Type B pancreatic cell (in vitro differentiated cells): ENCODE measurements at places on chromosomes 12 and 14.

DNA sequence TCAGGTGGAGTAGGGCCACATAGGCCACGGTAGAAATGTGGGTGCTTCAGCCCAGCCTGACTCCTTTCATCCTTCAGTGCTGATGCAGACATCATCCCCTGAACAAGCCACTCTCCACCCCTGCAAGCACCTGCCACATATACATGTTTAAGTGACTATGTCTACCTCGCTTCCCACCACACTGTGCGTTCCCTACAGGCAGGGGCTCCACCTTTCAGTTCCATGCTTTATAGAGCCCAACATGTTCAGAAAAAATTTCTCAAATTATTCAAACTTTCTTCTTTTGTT is 11.6 kb downstream of the SLC7A7 start:
- no peak for DNase-seq

DNA sequence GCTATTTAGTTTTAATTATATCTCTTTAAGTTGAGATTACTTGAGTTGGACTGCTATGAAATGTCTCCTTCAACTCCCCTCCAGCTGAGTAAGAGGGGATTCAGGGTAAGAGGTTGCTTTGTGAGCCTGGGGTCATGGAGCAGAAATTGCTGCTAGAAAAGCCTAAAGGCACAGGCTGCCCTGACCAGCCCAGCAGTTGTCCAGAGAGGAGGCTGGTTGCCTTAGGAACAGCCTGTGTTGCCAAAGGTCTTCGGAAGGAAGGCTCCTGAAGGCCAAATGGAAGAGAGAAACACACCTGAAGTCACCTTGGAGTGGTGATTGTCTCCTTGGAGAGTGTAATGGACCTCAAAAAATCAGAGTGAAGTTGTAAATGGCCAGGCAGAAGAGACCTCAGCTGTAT is 235.5 kb upstream of the PDE3A start:
- DNase-seq = no peak

DNA sequence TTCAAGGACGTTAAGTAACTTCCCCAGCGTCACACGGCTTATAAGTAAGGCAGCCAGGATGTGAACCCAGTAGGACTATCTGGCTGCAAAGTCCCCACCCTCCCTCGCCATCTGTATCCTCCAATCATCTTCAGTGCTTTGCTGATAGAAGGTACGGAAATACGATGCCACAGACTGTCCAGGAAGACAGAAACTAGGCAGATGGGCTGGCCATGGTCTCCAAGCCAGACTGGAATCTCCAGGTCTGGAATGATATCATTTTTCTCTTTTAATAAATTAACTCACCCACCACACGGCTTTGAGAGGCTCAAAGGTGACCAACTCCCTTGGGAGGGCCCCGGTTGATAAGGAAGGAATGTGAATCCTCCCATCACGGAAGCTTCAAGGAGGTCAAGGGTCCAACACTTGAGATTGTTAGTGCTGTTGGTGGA is 16.3 kb upstream of the BDKRB1 start:
- DNase-seq = no peak

- DNase-seq = no peak
Measured at GRCh38 chr14:104678901-104679705, 10.3 kb upstream of the INF2 start.

DNA sequence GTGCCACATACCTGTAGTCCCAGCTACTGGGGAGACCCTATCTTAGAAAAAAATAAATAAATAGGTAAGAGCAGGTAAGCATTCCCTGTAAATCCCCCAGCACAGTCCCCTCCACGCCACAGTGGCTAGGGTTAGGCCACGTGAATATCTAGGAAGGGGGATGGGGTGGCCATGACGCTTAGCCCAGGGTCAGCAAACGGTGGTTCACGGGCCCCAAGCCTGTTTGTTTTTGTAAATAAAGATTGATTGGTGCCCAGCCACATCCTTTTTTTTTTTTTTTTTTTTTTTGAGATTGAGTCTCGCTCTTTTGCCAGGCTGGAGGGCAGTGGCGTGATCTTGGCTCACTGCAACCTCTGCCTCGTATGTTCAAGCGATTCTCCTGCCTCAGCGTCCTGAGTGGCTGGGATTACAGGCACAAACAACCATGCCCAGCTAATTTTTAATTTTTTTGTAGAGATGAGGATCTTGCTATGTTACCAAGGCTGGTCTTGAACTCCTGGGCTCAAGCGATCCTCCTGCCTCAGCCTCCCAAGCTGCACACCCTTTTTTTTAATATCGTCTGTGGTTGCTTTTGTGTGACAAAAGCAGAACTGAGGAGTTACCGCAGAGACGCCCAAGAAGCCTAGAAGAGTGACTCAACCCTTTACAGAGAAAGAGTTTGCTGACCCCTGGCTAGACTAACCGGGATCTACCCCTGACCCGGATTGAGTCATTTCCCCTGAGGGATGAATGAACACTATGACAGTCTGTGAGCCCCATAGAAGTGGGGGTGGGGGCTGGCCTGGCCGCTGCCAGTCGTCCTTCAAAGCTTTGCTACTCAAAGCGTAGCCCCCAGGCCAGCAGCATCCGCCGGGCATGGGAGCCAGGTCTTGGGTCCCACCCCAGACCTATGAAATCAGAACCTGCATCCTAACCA is 113.7 kb upstream of the NCOR2 start:
- no peak for DNase-seq

- DNase-seq = no peak
Measured at GRCh38 chr12:65868133-65868705, 43.9 kb downstream of the HMGA2 start.

GRCh38 chr14:44820230-44820964 is 141.3 kb downstream of the KLHL28 start:
- DNase-seq = no peak

DNA sequence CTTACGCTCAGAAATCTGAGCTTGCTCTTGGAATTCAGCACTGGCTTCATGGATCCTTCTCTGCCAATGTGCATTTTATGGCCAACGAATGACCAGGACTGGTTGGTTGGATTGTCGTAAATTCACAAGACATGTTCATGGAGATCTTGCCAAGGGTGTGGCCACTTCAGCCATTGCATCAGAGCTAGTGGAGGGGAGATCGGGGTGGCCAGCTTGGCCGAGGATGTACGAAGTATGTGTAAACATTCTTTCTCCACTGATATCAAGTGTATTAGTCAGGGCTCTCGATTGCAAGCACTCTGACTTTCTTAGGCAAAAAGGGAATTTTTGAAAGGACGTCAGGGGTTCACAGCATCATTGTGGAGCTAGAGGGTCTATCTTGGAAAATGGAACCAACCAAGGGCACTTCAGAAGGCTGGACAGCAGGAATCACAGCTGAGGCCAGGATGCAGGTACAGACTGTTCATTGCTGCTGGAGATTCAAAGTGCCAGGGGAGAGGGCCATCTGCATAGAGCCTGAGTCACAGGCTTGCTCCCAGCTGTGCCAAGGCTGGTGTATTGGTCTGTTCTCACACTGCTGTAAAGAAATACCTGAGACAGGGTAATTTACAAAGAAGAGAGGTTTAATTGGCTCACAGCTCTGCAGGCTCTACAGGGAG is 32.9 kb upstream of the ADGRD1 start:
- DNase-seq = no peak

GRCh38 chr12:124007826-124008570 is 35.0 kb downstream of the ZNF664 start:
- DNase-seq = no peak

GRCh38 chr12:89340861-89341260 is 11.4 kb downstream of the DUSP6 start:
- DNase-seq = no peak

- DNase-seq = no peak
Measured at GRCh38 chr12:1355396-1355795, 239.0 kb downstream of the FBXL14 start.

DNA sequence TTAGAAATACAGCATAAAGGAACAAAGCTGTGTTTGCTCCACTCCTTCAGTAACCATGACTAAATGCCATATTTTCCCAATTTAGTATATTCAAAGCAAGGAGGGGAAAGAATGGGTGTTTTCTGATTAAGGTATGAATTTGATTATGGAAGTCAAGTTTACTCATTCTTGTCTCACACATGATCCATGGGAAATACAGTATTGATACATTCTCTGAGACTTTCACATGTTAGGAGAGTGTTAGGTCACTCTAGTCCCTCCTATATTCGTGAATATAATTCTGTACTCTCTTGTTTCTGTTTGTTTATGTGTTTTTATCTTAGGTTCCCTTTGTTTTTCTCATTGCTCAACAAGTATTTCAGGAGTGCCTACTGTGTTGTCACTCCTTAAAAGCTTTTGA is 42.4 kb downstream of the TTLL5 start:
- DNase-seq = no peak

DNA sequence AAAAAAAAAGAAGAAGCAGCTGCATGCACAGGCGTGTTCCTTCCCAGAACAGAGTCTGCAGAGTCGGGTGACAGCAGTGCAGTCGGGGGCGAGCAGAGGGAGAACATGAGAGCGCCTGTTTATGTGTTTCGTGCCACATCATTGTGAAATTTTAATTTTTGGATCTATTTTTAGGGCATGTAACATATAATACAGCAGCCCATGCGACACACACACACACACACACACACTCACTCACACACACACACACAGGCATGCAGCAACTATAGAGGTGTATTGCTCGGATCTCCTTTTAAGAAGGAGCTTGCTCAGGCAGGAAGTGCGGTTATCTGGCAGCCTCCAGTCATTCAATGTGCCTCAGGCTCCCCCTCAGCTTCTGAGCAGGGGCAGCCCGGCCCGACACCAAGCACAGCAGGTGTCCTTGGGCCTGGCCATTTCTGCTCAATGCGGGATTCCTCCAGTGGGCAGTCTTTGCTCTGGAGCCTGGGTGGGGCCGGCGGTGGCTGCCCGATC is 71.8 kb downstream of the ZNF664 start:
- DNase-seq = no peak

DNA sequence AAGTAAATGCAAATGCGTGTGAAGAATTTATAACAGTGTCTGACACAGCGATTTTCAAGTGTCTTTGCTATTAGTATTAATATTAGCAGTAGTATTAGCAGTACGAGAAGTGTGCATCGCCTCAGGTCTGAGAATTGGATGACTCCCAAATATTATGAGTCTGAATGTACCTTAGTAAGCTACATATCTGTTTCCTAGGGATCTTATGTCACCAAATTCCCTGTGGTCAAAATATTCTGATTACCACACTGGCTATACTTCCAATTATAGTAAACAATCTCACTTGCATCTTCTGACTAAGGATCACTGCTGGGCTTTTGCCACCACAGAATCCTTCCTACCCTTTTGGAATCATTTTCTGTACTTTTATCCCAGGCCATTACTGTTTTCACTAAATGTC is 396.0 kb upstream of the MIS18BP1 start:
- DNase-seq = no peak

- DNase-seq = no peak
Measured at GRCh38 chr14:71415404-71415690, 508.1 kb downstream of the PCNX1 start.

- no peak for DNase-seq
Measured at GRCh38 chr12:48388460-48388859, 37.7 kb upstream of the ZNF641 start.

- no peak for DNase-seq
Measured at GRCh38 chr12:104448451-104448850, 8.3 kb upstream of the CHST11 start.

DNA sequence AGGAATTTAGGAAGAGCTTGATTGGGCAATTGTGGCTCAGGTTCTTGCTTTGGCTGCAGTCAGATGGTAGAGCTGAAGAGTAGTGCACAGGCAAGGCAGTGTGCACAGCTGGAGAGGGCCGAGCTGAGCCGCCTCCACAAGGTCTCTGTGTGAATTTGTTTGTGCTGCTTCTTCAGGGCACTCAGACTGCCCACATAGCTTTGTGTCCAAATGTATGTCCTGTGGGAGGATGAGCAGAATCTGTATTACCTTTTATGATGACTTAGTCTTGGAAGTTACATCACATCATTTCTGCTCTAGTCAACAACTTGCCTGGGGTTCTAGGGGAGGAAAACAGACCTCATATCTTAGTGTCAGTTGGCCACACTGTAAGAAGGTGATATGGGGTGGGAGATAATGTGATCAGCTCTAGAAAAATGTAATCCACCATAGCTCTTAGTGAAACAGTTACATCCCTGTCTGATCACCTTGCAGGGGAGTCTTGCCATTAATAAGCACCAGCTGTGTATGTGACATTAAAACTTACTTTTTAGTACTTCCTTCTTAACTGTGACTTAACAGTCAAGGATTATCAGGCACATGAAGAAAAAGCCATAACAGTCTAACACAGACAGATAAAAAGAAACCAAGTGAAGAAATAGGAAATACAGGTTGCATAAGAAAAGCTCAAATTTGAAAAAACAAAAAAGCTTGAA is 53.4 kb downstream of the RCOR1 start:
- no peak for DNase-seq

DNA sequence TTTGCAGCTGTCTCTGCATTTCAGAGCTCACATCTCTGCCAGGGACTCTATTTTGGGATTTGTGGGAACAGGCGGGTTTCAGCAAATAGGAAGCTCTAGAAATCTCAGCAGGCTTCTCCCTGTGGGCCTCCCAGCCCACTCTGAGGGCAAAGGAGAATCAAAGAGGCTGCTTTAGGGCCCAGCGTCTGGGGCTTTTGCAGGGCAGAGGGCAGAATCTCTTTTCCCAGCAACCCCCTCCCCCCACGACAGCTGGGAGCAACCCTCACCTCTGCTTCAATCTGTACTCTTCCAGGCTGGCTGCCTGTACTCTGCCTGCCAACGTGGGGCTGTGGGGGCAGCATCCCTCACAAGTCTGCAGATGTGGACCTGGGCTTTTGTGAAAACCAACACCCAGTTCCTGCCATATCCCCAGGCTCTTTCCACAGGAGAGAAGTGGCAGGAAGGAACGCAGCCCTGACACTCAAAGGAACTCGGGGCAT is 529.6 kb upstream of the TBX3 start:
- DNase-seq = no peak

- no peak for DNase-seq
Measured at GRCh38 chr12:119710374-119710964, 42.5 kb downstream of the PRKAB1 start.

DNA sequence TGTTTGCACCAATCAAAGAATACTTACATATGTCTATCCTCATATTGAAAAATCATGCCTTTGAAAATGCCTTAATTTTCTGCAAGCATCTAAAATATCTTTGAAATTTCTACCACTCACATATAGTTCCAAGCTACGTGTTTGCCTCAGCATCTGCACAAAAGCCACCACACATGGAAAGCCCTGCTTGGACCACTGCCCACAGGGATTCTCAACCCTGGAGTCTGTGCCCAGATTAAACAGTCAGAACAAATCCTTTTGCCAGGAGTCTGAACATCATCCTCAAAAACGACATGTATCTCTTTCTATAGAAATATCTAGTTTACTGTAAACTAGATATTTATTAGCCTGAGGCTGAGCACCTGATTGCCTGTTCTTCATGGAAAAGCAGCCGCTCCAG is 32.6 kb downstream of the ARMH4 start:
- DNase-seq = no peak

DNA sequence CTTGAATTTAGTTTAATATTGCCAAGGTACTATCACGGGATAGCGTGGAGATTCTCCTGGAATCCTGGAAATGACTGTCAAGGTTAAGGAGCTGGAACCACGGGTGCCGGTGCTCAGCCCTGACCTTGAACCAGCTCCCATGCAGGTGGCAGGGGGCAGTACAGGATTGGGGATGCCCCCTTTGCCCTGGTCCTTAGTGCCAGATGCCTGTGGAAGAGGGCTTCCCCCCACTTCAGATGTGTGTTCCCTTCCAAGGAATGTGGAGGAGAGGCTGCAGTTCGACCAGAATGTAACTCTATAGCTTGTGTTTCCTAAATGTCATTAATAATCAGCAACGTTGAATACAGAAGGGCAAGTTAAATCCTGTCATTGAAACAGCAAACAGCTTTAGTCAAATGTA is 258.9 kb downstream of the VRK1 start:
- no peak for DNase-seq

- DNase-seq = no peak
Measured at GRCh38 chr12:30630076-30630978, 65.3 kb downstream of the IPO8 start.
